ENCODE measurements at places on chromosomes 7 and 10.

- no peak for DNase-seq
These were observed 60.1 kb upstream of the NAMPT start for GRCh38 chr7:106344861-106345260.

GRCh38 chr10:129904323-129904722 lies 59.8 kb downstream of the EBF3 start:
- no peak for DNase-seq

GRCh38 chr7:155259866-155260497 lies 37.7 kb upstream of the INSIG1 start:
- no peak for DNase-seq

DNA sequence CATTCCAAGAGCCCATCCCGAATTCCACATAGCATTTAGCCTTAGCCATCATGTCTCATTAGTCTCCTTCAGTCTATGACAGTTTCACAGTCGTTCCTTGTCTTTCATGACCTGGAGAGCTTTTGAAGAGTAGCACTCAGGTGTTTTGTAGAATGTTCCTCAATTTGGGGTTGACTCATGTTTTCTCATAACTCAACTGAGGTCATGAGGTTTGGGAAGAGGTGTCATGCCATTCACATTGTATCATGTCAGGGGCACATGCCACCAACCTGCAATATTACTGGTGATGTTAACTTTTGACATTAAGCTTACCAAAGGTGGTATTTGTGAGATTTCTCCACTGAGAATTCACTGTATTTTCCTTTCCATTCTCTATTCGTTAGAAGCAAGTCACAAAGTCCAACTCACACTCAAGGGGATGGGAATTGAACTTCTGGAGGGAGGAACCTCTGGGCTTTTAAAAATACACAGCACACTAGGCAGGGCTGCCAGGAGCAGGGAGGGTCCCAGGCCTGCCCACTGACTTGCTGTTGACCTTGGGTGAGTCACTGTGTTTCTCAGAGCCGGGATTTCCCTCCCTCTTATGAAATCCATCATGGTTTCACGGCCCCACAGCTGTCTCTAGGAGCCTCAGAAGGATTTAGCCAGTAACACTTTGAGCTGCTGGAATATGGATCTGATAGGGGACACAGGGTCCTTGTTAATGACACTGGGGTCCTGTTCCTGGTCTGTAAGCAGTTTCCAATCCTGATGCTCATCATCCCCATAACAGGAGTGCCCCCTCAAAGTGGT lies 74.4 kb upstream of the TCF7L2 start:
- DNase-seq, result no peak

GRCh38 chr7:70595755-70596597 lies 536.0 kb upstream of the GALNT17 start:
- peak; percentile 51 for DNase-seq

DNA sequence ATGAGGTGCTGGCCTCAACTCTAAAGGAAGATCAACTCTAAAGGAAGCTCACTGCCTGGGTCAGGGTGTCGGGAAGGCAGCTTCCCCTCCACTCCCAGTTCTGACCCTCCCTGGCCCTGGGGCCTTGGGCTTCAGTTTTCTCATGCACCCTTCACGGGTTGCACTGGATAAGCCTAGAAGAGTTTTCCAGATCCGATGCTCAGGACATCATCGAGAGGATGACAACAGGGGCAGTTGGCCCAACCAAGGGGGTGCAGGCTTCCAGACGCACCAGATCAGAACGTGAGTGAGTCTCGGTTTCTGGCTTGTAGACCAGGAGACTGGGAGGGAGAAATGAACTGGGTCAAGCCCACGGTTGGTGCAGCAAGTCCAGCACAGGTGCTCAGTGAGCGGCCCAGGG lies 34.2 kb upstream of the CHST15 start:
- no peak for DNase-seq

GRCh38 chr7:51009716-51010496 lies 227.2 kb upstream of the GRB10 start:
- DNase-seq, result peak; percentile 7

- DNase-seq, result no peak
These were observed 160.8 kb downstream of the LRMDA start for GRCh38 chr10:75592151-75592787.
